ENCODE measurements at places on chromosomes 4 and X.

GRCh38 chr4:171947400-171947799 is 134.2 kb downstream of the GALNTL6 start:
- no peak for DNase-seq

- no peak for DNase-seq
Measured at GRCh38 chrX:149010013-149010852, 494.9 kb downstream of the IDS start.

GRCh38 chrX:130060122-130061069 is 49.9 kb downstream of the ELF4 start:
- peak; percentile 42 for DNase-seq

GRCh38 chrX:19956923-19957322 is 33.9 kb downstream of the BCLAF3 start:
- no peak for DNase-seq

DNA sequence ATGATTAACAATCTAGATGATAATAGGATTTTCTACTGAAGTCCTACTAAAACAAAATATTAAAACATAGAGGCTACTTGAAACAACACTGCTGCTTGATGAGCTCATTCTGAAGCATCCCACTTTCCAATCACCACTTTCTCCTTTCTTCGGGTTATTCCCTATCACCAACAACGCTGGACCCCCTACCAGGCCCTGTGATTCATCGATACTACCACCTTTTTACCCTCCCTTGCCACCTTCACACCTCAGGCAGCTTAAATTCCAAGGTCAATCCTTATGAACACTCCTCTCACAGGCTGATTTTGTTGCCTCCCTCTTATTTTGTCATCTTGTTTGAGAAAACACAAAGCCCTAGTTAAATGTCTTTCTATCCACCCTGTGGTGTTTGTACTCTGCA is 102.6 kb downstream of the IQCM start:
- DNase-seq, result no peak

DNA sequence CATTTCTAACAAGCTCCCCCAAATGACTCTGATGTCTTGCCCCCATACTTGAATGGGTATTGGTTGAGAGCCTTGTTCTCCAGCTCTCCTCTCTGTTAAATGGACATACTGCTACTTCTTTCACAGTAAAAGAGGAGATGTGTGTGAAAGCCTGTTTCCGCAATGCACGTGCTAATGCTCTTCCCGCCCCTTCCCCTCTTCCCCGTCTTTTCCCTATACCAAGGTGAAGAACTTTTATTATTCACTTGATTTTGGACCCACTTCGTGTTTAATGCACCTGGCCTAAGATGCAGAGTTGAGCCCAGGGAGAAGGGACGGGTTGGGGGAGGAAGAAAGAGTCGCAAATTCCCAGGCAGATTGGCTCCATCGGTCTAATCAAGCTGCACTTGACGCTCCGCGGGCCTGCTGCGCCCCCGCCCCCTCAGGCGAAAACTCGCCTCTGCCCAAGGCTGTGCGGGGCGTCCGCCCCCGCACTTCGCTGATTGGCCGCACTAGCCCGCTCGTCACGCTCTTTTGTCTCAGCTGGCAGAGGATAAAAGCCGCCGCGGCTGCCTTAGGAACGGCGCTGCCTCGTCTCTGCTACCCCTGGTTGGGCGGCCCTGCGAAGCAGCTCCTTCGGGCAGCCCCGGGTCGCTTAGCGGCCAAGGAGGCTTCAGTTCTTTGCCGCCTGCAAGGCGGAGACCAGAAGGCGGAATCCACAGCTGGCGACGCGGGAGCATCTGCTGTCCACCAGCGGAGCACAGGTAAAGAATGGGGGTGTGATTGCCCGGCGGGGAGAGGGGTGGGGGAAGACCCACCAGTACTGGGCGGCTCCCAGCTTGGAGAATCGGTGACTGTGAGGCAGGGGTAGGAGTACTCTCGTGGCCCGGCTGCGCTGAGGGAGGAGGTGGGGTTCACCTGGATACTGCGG is at the start of gene ZCCHC12:
ZCCHC12 (plus strand) TSS at position 562 of the 910 bp plus-strand sequence. CDS start 1,421 bp downstream, outside the sequence.
- peak; percentile 11 for DNase-seq

DNA sequence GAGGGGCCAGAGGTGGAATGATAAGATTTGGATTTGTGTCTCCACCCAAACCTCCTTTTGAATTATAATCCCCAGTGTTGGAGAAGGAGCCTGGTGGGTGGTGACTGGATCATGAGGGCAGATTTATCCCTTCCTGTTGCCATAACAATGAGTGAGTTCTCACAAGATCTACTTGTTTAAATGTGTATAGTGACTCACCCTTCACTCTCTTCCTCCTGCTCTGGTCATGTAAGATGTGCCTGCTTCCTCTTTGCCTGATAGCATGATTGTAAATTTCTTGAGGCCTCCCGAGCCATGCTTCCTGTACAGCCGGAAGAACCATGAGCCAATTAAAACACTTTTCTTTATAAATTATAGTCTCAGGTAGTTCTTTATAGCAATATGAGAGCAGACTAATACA is 348.6 kb downstream of the AR start:
- DNase-seq, result no peak

DNA sequence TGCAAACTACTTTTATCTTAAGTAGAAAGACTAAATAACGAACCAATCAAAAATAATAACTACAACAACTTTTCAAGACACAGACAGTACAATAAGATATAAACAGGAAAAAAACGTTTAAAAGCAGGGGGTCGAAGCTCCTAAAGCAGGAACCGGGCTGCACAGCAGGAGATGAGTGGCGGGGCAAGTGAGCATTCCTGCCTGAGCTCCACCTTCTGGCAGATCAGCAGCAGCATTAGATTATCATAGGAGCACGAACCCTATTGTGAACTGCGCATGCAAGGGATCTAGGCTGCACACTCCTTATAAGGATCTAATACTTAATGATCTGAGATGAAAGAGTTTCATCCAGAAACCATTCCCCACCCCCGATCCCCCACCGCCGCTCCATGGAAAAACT is 146.2 kb downstream of the TEX11 start:
- no peak for DNase-seq

- DNase-seq, result no peak
Measured at GRCh38 chr4:15438939-15439524, 11.2 kb downstream of the C1QTNF7 start.

DNA sequence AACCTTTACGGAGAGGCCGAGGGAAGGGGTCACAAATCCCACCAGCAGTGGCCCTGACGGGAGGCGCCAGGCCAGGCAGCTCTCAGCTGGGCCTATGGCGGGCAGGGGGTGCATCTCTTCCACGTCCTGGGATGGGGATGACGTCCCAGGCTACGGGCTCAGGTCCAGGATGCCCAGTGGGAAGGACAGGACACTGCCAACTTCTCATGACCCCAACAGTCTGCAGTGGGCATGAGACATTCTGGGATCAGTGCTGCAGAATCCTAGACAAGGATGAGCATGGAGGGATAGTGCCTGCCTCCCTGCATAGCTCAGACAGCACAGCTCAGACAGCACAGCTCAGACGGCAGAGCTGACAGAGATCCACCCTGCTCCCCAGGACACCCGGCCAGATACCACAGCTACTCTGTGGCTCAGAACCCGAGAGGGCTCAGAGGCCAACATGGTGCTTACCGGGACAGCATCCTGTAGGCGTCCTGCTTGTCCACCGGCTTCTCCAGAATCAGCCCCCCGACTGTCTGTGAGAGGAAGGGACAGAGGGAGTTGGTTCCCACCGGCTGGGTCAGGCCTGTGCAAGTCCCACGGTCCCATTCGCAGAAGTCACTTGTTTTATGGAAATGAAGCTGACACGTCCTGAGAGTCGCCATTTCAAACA is 17.3 kb downstream of the ASMTL start:
- no peak for DNase-seq

- DNase-seq, result no peak
Measured at GRCh38 chr4:140223056-140223810, 69.2 kb upstream of the MAML3 start.

DNA sequence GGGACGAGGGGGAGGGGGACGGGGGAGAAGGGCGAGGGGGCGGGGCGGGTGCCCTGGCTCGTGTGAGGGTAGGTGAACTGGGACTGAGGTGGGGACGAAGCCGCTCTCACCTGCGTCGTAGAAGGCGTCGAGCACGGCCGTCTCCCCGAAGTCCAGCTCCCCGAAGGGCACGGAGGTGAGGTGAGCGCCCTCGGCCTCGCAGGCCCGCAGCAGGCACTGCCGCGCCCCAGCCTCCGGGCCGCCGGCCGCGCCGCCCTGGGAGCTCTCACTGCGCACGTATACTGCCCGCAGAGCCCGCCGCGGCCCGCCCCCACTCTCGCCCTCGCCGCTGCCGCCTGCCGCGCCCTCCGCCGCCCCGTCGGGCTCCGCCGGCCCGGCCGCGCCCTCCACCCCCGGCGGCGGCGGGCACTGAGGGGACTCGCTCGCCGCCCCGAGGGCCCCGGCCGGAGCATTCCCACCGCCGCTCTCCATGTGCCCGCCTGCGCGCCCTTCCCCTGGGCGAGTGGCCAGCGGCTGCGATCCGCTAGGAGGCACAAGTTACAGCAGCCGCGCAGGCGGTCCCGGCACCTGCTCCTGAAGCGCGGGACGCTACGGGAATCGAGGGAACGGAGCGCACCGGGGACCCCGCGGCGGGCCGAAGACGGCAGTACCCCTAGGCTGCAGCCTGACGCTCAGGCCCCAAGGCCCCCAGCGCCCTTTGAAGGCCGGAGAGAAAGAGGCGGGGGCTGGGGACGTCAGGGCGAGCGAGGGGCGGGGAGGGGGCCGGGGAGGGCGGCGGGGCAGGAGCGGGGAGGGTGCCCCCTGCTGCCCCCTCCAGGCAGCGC is at the start of gene MAP3K15:
MAP3K15 (minus strand) TSS at position 718 of the 824 bp plus-strand sequence; CDS start at position 471, 247 bp downstream.
- DNase-seq, result no peak

- DNase-seq, result no peak
Measured at GRCh38 chrX:56564164-56564885, 898 bp downstream of the UBQLN2 start.

- no peak for DNase-seq
Measured at GRCh38 chrX:84893897-84894296, 109.8 kb upstream of the APOOL start.

GRCh38 chrX:112678831-112679230 is 907 bp downstream of the LHFPL1 start:
- DNase-seq, result no peak

DNA sequence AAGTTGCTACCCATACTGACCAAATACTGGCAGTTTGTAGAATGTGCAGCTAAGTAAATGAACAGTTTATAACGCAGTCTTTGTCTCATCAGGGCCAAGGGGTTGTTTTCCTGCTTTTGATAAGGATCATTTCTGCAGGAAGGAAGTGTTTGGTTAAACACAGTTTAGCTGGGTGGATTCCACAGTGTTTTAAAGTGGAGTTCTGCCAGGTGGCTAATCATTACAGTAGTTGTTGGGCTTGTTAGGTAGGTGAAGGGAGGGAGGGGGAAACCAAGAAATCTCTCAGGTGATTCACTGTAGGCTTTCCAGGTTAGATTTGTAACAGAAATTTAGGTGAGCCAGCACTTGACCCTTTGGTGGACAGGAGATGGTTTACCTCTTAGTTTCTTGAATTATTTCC is 58.1 kb downstream of the FNIP2 start:
- DNase-seq, result no peak

- DNase-seq, result no peak
Measured at GRCh38 chr4:40182001-40182400, 14.8 kb upstream of the RHOH start.

DNA sequence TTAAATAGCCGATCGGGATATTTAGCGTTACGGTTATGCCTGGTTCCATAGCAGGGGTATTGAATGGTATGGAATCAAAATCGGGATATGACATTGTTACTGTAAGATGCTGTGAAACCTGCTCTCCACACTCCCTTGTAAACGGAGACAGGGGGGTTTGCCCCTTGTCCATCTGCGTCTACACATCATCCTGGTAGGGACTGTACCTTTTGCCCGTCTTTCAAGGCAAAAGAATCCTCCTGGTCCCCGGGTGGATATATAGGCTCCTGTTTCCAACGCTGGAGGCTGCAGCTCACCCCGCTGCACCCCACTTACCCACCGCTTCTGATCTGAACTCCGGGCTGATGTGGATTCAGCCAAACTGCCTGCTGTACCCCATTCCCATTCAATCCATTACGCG is 189.1 kb downstream of the SHOX start:
- DNase-seq, result no peak

GRCh38 chrX:137651647-137652046 is 85.7 kb downstream of the ZIC3 start:
- DNase-seq, result no peak

GRCh38 chr4:145075742-145076468 is 22.1 kb downstream of the ANAPC10 start:
- no peak for DNase-seq

GRCh38 chr4:185722029-185722316 is 90.0 kb downstream of the SORBS2 start:
- DNase-seq, result no peak

DNA sequence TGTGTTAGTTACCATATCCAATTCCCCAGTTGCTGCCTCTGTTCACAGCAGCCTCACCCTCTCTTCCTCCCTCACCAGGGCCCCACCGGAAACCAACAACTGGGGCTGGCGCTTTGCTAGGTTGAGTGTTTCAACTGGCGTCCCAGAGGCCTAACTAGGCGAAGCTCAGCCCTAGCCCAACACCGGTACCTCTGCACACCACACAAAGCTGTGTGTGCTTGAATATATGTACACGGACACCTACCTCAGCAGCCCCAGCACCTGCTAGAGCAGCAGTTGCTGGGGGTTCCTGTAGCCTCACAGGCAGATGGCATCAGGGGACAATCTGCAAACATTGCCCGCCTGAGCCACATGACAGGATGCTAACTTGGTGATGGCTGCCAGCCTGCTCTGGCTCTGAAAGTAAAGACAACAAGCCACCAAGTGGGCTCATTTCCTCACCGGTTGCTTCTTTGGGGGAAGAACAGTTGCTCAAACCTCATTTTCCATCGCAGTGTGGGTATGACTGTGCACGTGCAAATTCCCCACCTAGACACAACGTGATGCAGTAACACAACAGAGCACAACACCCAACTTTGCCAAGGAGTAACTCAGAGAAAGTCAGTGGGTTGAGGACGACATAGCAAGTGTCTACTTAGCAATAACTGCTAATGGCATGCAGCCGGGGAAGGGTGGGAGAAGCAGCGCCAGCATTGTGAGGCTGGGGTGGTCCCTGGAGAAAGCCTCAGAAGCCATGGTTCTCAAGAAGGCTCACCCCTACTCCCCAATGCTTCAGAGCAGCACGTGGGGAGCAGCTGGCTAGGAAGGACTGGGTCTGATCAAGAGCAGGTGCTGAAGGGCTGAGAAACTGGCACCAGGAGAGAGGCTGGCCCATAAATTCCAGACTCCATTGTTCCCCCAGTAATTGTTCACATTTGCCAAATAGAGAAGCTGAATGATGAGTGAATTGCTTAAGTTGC is 139.5 kb downstream of the SH3KBP1 start:
- peak; percentile 38 for DNase-seq

- DNase-seq, result no peak
Measured at GRCh38 chr4:169047956-169048355, 37.9 kb upstream of the CBR4 start.

DNA sequence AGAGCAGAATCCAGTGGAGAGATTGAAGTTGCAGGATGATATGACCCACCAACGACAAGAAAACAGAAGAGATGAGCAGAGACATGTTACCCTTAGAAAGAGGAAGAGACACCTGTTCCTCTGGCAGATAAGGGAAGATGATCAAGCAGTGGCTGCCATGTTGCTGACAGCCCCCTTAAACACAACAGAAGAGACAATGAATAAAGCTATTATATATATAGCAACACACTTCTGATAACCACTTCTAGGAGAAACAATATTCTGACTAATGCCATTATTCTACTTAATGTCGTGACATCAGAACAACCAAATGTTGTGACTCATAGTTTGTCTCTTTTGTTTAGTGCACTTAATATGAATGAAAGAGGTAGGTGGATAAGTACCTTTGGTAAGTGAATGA is 44.9 kb downstream of the SH3RF1 start:
- no peak for DNase-seq

All from activated CD8-positive, alpha-beta memory T cell treated with anti-CD3 and anti-CD28 coated beads for 1 hour (primary cell).